Stimulated activated CD4-positive, alpha-beta T cell treated with anti-CD3 and anti-CD28 coated beads, Interleukin-15, amount 100 ng/mL, for 1 hour (primary cell): ENCODE measurements at places on chromosomes 5 and 9.

GRCh38 chr5:97266576-97266975, 83.5 kb upstream of the RIOK2 start:
- no peak for DNase-seq

DNA sequence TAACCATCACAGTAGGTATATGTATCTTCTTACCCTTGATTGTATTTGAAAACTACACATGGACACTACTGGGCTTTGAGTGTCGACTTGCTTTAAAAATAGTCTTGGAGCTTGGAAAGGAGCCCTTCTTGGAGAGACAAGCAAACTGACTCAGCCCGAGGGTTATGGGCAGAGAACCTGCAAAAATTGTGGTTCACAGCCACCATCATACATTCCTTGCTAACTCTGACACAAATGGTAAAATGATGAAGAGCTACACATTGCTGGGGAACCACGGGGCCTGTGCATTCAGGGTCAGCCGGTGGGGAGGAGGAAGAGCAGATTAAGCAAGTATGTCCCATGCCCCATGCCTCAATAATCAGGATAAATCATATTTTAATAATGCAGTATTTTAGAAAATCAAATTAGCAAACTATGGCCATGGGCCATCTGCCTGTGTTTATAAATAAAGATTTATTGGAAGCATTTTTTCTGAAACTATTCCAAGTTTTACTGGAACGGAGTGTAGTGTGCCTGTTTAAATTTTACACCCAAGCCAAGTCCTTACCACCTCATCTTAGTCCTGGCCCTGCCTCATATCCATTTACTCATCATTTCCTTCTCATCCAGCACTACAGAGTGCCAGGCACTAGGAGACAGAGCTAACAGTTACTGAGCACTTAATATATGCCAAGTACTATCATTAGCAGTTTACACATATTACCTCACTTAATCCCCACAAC, 195.7 kb downstream of the PALM2AKAP2 start:
- DNase-seq, result no peak

GRCh38 chr5:135313946-135314345, 85.1 kb downstream of the MACROH2A1 start:
- DNase-seq, result no peak

DNA sequence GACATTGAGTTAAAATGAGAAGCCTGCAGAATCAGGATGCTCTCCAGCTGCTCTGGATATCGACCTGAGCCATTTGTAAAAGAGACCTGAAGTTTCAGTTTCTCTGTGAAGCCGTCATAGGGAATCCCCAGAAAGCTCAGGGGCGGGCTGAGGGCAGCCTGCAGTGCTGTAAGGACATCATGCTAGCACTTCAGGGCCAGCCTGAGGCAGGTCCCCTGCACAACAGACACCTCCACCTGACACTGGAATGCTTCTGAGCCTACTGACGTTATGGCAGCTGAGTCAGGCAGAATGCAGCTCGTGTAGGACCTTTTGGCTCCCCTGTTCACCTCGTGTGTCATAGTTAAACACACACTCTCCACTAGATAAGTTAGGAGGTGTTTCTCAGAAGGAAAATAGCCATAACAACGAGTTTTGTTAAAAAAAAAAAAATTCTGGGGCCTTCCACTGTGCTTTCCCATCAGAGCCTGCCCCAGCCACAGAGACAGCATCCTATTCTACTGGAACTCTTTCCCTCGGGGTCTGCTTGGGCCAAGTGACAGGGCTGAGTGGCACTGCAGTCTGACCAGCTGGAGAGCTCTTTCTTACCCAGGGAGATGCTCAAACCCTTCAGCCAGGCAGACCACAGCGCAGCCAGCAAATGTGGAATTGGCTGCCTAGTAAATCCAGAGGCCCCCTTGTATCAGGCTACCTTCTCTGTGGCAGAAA, 354.9 kb downstream of the DIRAS2 start:
- no peak for DNase-seq

- no peak for DNase-seq
These were observed 52.5 kb downstream of the HRH2 start for GRCh38 chr5:175710326-175710725.

DNA sequence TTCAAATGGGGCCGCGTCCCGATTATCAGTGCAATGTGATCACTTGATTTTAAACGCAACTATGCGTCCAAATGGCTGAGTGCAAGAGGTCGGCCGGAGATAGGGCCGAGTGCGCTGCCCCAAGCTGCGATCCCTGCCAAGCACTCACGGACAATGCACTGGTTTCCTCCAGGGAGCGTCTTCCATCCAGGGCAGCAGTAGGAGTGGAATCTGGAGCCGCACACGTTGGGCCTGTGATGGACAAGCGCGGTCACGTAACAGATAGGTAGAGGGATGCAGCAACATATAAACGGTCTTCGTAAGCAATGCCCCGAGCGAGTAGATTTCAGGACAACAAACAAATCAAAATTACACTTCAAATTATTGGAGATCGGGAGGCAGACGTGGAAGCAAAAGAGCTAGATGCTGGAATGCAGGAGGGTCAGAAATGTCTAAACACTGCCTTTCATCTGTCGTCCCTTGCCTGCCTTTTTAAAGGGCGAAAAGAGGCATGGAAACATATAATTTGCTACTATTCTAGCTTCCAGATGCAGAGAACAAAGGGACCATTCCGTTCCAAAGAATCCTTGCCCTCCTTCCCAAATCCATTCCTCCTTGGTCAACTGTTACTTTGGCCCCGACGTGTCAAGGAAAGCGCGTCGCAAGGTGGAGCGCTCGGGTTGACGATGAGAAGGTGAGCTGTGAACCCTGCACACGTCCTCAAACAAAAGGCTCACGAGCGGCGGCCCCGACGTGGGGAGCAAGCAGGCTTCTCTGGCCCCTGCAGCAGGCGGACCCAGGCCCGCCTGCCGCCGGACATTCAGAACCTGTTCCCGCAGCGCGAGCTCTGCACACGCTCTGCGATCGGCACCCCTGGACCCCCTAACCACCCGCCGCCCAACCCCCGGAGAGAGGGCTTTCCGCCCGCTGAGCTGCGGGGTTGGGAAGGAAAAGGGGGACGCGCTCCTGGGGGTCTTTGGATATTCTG, 1.5 kb downstream of the FBN2 start:
- no peak for DNase-seq

DNA sequence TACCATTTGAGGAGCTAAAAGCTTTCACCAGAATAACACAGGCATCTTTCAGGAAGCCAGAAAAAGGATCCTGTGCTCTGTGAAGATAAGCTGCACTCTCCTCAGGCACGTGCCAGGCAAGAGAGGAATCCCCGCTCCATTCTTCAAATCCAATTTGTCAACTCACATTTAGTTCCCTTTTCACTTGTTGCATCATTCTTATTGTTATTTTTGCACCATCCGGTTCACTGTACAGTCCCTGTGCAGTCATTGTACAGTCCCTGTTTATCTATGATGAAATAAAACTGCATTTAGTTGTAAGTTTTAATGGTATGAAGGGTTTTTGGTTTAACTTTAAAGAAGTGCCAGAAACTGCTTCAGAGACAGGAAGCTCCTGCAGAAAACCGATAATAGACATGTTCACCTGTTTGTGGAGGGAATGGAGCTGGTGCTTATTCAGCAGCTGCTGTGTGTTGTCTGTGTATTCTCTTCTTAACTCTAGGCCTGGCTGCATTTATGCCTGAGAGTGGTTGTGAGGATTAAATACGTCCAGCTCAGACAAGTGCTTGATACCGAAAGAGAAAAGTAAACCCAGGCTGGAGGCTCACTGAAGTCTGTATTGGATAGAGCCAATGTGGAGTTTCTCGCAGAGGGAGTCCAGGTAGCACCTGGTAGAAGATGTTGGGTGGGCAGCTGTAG, 22.4 kb downstream of the IFNW1 start:
- no peak for DNase-seq
